NCI-H446 (cell line): ENCODE measurements at places on chromosomes 4 and X.

DNA sequence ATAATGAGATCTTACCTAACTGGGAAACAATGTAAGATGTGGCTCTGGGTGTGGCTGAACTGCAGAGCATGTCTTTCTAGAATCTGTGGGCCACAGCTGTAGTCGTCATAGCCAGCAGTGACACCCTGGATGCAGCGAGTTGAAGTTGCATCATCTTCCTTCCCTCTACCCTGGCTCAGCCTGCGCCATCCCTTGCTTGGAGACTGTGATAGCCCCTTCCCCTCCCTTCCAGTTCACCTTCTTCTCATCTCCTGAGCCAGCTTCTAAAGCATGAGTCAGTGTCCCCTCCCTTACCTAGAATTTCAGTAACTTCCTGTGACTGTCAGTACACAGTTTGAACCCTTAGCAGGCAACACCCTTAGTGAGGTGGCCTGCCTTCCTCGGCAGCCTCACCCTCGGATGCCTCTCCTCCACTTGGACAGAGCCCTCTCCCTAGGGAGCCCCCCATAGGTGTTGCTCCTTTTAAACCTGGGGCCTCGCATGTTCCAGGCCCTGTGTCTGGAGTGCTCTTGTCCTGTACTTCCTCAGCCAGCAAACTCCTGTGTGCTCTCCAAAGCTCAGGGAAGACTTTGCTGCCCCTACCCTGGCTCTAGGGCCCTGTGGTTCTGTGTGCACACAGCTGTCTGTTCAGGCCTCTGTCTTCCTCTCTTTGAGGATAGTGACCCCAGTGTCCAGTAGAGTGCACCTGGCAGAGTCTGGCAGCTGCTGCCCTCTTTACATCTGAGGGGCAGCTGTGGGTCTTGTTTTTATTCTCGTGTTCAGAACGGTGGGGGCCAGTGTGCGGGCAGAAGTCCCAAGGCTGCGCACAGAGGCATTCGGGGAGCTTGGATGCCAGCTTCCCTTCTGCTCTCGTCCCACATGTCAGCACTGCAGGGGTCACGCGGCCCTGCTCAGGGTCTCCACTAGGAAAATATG is 43.7 kb upstream of the TADA2B start:
- DNase-seq, result no peak

DNA sequence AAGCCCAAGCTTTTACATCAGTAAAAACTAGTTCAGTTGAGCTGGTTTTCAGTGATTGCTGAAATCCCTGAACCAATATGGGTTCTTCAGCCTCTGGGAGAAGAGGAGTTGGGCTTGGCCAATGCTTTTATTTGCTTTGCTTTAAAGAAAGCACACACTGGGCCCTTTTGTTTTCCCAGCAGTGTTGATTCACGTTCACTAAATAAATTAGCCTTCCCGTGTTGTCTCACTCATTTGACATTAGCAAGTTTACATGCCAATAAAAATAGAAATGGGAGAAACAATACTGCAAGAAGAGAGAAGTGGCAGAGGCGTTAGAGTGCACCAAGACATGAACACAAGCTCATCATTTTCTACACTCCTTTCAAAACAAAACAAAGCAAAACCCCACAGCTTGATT is 136.2 kb downstream of the SHROOM3 start:
- no peak for DNase-seq

- no peak for DNase-seq
Measured at GRCh38 chrX:17081968-17082367, 135.5 kb downstream of the REPS2 start.

- no peak for DNase-seq
Measured at GRCh38 chr4:9964879-9965278, 56.4 kb downstream of the SLC2A9 start.

GRCh38 chr4:126853715-126854114 is 779.0 kb upstream of the INTU start:
- no peak for DNase-seq

DNA sequence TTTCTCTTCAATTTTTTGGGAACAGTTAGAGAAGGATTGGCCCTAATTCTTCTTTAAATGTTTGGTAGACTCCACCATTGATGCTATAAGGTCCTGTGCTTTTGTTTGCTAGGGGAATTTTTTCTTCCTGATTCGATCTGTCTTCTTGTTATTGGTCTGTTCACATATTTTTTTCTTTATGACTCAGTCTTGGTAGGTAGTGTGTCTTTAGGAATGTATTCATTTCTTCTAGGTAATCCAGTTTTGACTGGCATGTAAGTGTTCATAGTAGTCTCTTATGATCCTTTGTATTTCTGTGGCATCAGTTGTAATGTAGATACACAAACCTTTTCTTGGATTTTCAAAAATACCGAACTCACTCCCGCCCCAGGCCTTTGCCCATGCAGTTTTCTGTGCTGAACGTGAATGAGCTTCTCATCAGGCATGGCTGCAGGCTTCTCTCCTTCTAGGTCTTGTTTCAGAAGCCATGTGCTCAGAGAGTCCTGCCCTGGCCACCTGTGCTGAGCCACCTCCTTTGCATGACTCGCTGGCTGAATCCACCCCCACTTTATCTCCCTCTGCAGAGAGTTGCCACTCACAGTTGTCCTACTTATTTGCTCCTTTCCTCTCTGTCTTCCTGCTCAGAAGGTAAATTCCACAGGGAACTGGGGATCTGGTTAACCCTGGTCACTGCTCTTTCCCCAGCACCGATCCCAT is 67.0 kb downstream of the STK32B start:
- no peak for DNase-seq

DNA sequence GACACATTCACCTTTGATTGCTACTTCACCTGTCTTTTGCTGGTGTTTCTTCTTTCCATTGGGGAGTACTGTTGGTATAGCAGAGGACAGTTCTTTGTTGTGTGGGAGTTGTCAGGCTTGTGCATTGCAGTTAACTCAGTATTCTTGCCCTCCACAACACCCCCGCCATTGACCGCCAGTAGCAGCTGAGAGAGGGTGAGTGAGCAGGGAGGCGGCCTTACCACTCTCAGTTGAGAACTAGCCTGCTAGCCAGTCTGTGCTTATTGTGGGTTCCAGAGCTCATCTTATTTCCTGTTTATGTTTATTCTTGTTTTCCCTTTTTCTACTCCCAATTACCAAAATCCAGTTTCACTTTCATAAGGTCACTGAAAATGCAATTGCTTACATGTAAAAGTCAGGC is 52.2 kb downstream of the STIM2 start:
- no peak for DNase-seq

- no peak for DNase-seq
Measured at GRCh38 chr4:98506462-98507132, 151.8 kb downstream of the TSPAN5 start.

DNA sequence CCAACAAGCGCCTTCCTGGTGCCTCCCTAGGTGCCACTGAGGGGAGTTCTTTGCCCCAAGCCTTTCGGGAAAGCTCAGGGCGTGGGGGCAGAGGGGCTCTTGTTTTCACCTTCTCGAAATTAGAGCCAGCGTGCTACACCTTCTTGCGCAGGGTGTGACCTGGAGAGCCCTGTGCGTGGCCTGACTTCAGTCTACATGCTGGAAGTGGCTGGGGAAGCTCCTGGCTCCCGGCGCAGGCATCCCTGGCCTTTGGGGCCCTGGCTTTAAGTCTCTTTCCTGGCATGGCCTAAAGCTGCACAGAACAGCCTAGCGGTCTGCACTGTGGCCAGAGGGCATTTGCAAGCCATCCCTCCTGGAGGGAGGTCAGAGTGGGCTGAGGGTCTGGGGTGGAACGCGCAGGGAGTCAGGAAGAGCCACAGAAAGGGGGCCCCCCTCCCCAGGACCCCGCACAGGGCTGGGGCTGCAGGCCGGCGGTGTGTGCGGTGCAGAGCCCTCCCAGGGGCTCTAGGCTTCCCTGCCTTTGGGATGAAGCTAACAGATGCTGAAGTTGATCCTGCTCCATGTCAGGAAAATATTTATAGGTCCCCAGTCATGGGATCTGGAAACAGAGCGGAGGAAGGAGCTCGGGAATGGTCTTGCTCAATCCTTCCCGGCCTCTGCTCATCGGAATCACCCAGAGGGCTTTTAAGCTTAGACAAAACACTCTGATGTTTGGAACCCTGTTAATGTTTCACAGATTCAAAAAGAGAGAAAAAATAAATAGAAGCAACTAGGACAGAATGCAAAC is 781 bp upstream of the SPON2 start:
- DNase-seq, result no peak

GRCh38 chrX:98357146-98357545 is 1473.4 kb downstream of the RPA4 start:
- no peak for DNase-seq
